ENCODE measurements at places on chromosomes 3 and 15.

DNA sequence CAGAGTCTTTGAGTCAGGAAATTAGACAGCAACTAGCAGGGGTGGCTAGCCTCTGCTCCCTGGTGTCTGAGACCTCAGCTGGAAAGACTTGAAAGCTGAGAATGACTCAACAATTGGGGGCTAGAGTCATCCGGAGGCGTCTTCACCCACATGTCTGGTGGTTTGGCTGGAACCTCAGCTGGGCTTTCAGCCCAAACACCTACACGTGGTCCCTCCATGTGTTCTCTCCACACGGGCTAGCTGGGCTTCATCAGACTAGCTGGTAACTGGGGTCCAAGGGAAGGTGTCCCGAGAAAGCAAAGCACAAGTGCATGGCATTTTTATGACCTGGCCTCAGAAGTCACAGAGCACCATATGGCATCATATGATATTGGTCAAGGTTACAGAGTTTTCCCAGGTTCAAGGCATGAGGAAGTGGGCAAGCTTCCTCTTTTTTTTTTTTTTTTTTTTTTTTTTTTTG is 19.9 kb upstream of the ABHD2 start:
- DNase-seq, result no peak

GRCh38 chr15:61816856-61817255 is 243.4 kb downstream of the VPS13C start:
- no peak for DNase-seq

DNA sequence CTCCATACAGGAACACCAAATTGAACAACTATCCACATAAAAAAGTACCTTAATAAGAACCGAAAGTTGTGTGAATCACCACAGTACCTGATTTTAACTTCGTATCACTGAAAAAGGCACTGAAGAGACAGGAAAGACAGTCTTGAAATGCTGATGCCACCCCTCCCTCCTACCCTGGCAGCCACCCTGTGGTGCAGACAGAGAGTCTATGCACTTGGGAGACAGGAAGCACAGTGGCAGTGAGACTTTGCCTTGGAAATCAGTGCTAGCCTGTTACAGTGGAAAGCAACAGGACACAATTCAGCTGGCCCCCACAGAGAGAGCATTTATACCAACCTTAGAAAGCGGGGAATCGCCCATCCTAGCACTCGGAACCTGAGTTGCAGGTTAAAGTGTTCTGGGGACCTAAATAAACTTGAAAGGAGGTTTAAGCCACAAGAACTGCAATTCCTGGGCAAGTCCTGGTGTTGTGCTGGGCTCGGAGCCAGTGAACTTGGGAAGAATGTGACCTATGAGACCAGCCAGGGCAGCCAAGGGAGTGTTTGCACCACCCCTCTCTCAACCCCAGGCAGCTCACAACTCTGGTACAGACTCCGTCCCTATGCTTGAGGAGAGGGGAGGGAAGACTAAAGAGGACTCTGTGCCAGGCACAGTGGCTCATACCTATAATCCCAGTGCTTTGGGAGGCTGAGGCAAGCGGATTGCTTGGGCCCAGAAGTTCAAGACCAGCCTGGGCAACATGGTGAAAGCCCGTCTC is 240.1 kb downstream of the ISL2 start:
- no peak for DNase-seq

GRCh38 chr3:12395349-12396012 is 88.8 kb upstream of the TSEN2 start:
- DNase-seq, result no peak

GRCh38 chr15:40545457-40545856 is 19.4 kb downstream of the CCDC32 start:
- DNase-seq, result no peak

DNA sequence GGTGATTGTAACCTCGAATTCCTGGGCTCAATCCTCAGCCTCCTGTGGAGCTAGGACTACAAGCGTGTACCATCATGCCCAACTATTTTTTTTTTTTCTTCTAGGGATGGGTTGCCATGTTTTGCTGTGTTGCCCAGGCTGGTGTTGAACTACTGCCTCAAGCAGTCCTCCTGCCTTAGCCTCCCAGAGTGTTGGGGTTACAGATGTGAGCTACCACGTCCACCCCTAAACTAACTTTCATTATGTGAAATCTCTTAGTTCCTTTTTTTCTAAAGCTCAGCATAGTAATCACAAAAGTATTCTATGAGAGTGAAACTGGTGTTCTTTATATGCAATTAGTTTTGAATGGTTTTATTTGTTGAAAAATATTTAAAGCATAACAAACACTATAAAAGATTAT is 92.1 kb downstream of the XRN1 start:
- DNase-seq, result no peak

DNA sequence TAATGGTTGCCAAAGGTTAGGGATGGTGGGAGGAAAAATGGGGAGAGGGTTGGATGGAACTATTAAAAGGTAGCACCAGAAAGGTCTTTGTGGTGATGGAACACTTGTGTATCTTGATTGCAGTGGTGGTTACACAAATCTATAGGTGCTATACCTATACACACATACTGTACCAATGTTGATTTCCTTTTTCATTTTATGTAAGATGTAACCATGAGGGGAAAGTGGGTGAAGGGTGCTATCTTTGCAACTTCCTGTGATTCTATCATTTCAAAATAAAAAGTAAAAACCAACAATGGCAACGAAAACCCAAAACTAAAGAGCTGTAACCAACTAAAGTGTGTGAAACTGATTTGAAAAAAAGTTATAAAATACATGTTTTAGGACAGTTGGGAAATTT is 761 bp upstream of the ZNF35 start:
- DNase-seq, result no peak

DNA sequence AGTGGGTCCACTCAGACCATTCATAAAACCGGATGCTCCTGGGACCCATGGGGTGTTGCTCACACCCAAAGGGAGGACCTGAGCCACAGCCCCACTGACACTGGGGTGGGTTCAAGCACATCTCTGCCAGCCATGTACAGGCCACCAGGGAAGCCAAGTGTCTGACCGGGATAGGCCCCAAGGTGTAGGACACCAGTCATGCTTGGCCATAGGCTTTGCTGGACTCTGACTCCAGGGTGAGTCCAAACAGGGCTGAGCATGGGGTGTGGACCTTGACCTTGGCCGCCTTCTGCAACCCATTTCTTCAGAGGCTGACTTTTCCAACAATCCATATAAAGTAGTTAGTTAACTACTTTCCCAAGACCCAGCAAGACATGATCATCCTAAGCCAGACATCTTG is 31.4 kb upstream of the DUSP7 start:
- DNase-seq, result no peak

DNA sequence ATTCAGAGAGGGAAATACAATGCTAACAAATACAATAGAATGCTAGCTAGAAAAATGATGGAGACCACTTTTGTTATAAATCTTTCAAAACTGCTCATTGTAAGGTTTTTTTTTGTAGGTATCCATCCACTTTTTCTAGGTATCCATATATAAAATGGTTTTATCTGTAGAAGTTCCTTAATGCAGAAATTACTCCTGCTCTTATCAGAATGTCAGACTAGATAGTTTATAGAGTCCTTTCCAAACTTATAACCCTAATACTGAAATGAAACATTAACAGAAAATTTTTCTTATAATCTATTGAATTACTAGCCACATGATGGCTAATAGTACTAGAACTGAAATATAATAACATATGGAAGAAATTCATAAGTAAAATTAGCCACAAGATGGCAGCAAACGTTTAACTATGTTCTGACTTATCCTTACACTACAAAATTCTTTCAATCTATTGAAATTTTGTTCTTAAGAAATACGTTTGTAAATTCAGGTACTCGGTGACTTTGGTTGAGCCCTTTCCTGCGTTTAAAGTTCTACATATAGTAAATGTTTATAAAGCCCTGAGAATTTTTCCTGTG is 58.5 kb downstream of the ECT2 start:
- no peak for DNase-seq

- no peak for DNase-seq
These were observed 65.2 kb upstream of the TRA2B start for GRCh38 chr3:186002884-186003472.

DNA sequence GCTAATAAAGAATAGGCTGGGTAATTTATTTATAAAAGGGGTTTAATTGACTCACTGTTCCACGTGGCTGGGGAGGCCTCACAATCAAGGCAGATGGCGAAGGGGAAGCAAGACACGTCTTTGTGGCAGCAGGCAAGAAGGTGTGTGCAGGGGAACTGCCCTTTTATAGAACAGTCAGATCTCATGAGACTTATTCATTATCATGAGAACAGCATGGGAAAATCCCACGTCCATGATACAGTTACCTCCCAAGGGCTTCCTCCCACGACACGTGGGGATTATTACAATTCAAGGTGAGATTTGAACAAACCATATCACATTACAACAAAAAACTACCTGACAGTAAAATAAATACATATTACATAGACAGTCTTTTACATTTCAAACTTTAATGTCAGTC is 414.9 kb downstream of the NAALADL2 start:
- DNase-seq, result no peak

DNA sequence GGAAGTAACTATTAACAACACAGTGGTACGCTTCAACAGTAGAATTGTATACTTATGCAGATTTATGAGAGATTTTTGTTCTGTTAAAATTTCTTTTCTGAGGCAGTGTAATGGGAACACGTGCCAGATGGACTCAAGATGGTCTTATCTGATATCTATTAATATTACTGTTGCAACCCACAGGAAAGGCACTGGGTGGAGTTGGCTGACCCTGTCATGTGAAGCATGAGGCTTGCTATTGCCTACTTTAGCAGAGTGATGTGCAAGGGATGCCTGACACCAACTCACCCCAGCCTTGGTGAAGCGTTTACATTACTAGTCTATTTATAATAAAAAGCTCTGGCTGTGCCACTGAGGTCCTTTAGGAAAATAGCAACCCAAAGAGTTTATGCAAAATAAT is 19.8 kb upstream of the ARNT2 start:
- DNase-seq, result no peak

DNA sequence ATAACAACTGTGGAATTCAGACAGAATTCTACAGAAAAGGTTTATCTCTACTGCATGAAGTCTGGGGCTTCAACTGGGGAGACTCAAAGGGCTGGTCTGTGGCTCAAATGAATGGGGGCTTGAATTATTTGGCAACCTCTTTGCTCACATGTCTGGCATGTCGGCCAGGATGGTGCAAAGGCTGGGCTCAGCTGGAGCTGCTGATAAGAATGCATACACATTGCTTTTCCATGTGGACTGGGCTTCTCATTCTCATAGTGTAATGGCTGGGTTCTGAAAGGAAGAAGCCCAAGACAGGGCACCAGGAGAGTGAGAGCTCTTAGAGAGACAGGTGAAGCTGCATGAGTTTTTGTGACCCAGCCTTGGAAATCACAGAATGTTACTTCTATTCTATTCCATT is 194.3 kb upstream of the SGO1 start:
- no peak for DNase-seq

GRCh38 chr3:152330559-152330958 is 61.8 kb downstream of the MBNL1 start:
- no peak for DNase-seq

DNA sequence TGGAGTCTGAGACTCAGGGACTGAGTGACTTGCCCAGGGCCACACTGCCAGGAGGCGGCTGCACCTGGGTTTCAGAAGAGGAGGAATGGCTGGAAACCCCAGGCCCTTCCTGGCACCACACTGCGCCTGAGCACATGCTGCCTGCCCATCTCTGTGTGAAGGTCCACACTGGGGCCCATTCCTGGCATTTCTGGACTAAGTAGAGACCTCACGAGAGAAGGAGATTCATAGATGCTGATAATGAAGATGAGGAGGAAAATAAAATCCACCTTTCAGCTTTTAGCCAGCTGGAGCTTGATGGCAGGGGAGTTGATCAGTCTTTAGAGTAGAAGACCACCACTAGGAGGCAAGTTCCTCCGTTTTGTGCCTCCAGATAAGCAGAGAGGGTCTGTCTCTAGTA is 40.2 kb upstream of the TF start:
- no peak for DNase-seq

DNA sequence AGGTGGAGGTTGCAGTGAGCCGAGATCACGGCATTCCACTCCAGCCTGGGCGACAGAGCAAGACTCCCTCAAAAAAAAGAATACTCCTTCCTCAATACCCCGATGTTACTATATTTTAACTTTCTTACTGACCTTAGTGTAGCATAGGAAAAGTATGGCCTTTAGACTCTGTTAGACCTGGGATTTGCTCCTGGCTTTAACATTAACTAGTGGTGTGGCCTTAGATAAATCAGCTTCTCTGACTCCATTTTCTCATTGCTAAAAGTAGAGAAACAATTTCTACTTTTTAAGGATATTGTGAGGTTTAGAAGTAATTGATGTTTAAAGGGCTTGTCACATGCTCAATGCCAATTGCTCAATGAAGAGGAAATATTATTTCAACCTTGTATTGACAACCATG is 7.6 kb upstream of the IL1RAP start:
- DNase-seq, result no peak

DNA sequence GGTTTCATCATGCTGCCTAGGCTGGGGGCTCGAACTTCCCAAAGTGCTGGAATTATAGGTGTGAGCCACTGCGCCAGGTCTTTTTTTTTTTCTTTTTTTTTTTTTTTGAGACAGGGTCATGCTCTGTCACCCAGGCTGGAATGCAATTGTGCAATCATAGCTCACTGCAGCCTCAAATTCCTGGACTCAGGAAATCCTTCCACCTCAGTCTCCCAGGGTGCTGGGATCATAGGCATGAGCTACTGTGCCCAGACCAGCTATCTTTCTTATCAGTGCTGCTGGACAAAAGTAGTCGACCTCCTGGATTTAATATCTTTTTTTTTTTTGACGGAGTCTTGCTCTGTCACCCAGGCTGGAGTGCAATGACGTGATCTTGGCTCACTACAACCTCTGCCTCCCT is 60.8 kb downstream of the TFDP2 start:
- no peak for DNase-seq

- no peak for DNase-seq
These were observed 213.8 kb downstream of the ARRDC4 start for GRCh38 chr15:98174286-98174685.

DNA sequence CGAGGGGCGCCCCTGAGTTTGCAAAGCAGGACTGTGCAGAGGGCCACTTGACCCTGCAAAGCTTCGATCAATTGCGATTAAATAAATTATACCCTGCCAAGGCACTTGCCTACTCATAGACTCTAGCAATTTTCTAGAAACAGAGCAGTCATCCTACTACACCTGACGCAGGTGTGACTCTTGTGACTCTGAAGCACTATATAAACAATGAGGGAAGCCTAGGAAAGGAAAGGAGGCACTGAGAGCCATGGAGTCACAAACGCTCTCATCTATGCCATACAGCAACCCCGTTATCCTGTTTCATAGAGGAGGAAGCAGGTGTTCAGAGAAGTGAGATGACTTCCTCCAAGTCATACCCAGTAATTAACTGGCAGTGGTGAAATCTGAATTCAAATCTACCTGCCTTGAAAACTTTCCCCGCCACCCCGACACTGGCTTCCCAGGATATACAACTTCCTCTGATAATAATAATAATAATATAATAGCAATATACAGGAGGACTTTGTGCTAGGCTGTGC is 14.4 kb downstream of the ARHGEF3 start:
- no peak for DNase-seq

DNA sequence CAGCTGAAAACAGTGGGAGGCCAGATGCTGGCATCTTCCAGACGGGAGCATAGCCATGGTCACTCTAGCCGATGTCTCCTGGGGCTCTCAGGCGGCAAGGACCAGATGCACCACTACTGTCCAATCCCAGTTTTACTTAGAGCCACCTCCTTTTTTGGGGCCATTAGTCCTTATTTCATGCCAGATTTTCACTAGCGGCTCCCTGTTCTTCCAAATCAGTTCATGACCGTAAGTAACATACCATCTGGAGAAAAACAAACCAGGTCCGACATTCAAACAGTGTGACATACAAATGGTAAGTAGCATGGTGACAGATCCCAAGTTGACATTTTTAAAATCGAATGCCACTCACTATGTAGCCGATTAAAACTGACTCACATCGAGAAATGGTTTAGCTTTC is 4.1 kb upstream of the MAP6D1 start:
- DNase-seq, result no peak

Measured in stimulated activated CD4-positive, alpha-beta T cell treated with anti-CD3 and anti-CD28 coated beads, Interleukin-15, amount 100 ng/mL, for 1 hour (primary cell).